ENCODE measurements at places on chromosomes 6 and 20. TPM values are rescaled to one million over a fixed set of nuclear protein-coding genes. Genes with fewer than 3 reads are reported as not detected.

GRCh38 chr6:68372991-68373390, 262.1 kb upstream of the ADGRB3 start:
- DNase-seq, result no peak

DNA sequence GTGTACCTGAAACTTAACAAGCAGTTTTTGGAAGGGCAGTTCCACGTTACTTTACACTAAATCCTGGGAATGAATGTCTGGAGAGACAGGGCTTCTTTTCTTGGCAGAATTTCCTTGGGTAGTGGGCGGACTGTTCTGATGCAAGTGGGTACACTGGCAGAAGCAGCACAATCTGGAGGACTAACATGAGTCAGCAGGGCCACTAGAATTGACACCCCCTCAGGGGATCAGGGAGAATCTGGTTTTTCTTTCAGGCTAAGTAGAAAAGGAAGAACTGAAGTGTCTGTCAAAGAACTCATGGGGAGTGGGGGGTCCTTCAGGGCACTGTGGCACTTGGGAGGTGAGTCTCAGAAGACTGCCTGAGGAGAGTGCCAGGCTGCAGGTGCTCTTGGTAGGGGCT, 34.6 kb downstream of the PANK2 start:
- no peak for DNase-seq

The PRPH2 gene
- 0.02 TPM for polyA plus RNA-seq

The CCN2 gene
- polyA plus RNA-seq, result 46.4 TPM
